Hindlimb muscle (tissue), 1 donor: ENCODE measurements at places on chromosomes 2 and 18.

DNA sequence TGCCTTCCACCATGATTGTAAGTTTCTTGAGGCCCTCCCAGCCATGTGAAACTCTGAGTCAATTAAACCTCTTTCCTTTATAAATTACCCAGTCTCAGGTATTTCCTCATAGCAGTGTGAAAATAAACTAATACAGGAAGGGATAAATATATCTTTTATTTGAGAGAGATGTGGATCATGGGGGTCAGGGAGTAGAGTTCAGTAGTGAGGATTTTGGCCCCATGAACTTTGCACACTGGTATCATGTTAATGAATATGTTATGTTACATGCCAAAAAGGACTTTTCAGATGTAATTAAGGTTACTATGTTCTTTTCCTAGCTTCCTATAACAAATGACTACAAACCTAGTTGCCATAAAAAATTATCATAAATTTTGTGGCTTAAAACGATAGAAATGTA, 1393.7 kb downstream of the DSC3 start:
- no peak for DNase-seq

DNA sequence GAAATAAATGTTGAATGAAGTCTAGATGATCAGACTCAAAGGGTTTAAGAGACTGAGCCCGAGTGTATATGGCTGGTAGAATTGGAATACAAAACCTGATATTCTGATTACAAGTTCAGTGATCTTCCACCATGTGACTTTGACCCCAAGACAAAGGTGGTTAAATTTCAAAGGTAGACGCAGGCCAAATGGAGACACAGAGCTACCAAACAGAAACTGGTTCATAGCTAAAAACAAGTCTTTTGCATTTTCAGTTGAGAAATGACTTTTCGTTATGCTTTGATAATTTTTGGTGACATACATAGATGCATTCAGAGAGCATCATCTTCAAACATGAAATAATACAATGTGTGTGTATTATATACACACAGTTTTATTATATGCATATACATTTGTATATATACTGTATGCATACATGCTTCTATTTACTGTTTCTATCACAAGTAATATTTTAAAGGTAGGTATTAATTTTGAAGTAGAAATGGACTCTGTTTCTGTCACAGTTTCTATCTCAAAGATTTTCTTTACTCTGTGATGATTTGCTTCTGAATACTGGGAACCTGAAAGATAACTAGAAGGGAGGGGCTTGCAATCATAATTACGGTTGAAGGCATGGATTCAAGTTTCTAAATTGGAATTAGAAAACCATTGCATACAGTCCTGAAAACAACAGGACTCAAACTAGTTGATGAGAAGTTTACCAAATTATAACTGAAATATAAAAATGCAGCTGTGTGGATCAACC, 142.3 kb downstream of the ABCA12 start:
- no peak for DNase-seq

GRCh38 chr2:37493425-37493824, 149.0 kb downstream of the QPCT start:
- DNase-seq = no peak

GRCh38 chr2:218882866-218883366, 2.3 kb downstream of the WNT10A start:
- no peak for DNase-seq

GRCh38 chr2:68589963-68590362, 53.4 kb upstream of the PROKR1 start:
- no peak for DNase-seq

DNA sequence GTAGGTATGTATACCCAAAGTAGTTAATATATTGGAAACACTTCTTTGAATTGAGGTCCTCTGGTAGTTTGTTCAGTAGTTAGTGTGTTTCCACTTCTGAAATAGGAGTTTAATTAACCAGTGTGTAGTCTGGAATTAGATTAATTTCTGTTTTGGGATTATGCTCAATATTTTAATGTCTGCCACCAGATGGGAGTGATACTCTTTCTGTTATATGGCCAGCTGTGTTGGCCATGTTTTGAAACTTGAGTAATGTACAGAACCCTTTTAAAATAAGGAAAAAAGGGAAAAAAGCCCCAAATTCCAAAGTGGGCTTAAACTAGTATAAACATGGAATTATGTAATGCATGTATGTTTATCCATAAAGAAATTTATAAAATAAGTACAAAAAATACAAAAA, 147.7 kb downstream of the CTNNA2 start:
- no peak for DNase-seq

DNA sequence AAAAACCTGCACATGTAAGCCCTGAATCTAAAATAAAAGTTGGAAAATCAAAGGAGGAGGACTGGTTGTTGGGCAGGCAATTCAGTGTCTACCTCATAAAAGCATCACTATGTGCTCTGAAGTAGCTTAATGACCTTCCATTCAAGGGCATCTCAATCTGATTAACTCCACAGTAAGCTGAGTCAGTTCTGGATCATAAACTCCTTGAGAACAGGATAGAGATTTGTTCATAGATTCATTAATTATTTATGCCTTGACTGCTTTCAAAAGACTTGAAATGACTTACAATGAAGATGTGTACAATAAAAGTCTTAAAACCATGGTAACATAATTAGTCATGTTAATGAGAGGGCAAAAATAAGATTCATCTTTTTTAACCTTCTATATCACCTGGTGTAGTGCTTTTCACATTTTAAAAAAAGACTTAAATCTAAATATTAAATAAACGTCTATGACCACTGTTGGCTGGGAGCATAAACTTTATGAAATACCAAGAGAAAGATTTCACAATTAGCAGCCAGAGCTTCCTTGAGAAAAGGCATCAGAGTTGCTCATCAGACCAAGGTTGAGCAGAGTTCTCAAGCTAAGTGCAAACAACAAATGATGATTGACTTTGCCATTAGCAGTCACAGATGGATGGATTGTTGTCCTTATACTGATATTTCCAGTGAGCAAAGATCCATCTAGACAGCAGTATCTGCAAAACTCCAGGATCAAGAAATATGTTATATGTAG, 237.3 kb upstream of the THUMPD2 start:
- no peak for DNase-seq

DNA sequence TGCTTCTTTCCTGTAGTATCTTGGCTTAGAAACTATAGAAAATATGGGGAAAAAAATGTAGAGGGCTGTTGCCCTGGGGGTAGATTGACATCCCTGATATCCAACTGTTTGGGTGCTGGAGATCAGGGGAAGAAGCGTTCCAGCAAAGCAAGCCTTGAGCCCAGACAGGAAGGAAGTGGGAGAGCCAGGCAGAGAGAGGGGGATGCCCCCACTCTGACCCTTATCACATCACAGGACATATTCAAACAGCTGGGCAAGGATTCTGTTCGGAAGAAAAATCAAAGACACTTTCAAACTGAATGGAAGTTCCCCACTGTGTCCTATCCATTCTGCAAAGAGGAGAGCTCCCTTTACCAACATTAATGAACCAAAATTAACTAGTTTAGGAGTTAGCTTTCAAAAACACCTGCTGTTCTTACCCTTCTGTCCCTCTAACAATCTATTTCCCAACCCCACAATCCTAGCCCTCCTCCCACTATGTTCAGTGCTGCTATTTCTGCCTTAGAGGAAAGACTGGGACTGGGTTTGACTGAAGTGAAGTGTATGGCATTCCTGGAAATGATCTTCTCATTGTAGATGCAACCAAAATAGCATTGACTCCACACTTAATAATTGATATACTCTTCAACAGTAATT, 16.9 kb upstream of the KCNG3 start:
- DNase-seq = no peak

DNA sequence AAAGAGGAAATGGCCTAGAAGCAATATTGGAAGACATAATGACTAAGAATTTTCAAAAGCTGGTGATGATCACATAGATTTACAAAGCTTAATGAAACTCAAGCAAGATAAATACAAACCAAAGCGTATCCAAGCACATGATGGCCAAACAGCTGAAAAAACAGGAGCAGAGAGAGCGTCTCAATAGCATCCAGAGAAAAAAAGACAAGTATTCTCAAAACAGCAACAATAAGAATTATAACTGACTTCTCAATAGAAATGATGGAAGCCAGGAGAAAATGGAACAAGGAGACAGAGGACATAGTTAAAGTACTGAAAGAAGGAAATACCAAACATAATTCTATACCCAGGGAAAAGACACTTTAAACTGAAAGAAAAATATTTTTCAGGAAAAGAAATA, 437.2 kb upstream of the TNP1 start:
- DNase-seq = no peak

DNA sequence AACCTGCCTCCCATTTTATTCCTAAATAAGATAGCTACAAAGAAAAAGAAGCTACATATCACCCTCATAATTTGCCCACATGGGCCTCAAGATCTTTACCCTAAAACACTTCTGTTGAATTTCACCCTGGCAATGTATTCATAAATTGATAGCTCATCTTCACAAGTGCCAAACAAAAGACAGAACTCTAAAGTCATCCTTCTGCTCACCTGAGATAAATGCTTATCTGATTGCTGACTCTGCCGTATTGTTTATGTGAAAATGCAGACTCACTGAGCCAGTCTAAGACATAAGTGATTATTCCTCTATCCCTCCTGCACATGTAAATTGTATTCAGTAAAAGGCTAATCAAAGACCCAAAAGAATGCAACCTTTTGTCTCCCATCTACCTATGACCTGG, 2.0 kb downstream of the RDH14 start:
- no peak for DNase-seq

DNA sequence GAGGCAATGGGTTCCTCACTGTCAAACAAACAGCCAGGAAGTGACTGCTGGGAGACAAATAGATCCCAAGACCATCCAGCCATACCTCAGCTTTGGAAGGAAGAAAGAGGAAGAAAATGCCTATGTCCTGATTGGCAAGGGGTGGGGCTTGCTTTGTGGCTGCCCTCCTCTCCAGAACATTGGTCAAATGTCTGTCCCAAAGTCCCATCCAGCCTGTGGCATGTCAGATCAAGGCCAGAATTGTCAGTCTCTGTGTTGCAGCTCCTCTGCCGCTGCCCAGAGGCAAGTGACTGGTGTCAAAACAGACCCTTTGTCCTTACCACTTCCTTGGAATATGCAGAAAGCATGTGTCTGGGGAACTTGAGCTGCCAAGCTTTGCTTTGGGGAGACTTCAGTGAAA, 63.0 kb upstream of the SMAD2 start:
- DNase-seq = no peak

GRCh38 chr2:212249451-212249850, 289.2 kb downstream of the ERBB4 start:
- DNase-seq = peak; percentile 6

- DNase-seq = no peak
Measured at GRCh38 chr2:213980883-213981282, 430.0 kb upstream of the VWC2L start.

- no peak for DNase-seq
Measured at GRCh38 chr2:229467783-229468182, 196.7 kb upstream of the PID1 start.

DNA sequence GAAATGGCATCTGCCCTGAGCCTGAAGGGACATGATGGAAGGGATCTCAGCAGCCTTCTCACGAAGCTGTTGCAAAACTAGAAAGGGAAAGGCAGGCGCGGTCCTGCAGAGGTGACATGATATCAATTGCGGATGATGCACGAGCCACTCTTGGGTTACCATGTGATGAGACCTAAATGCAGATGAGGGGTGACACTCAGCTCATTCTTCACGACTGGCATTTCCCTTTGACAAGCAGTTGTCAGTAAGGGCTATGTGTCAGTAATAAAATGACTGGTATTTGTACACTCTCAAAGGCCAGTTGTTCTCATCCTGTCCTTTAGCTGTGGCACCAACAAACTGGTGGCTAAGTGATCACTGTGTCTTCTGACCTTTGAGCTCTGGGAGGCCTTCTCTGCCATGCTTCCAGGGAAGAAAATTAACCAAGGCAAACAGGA, 273.6 kb downstream of the ETAA1 start:
- DNase-seq = no peak

DNA sequence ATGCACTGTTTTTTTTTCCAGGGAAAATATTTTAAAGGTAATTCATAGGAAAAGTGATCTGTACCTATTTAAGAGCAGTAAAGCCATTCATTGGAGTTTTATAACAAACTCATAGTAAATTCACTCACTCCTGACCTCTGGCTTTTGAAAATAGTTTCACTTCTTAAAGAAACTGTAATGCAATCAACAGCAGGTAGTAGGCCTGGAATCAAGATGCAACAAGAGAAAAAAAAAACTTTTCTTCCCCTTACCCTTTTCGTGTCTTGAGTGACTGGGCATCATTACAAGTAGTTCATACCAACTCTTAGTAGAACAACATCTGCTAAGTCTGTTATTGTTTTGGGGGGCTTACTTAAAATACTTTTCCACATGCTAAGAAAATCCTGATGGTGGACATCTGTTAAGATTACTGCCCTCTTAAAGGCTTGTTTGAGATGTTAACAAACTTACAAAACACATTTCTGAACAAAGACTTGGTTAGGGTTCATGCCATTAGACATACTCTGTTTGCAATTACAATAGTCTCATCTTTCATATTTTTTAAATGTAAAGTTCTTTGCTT, 164.1 kb upstream of the FOSL2 start:
- no peak for DNase-seq

- no peak for DNase-seq
Measured at GRCh38 chr2:45889053-45889452, 237.6 kb downstream of the PRKCE start.

- no peak for DNase-seq
Measured at GRCh38 chr18:57969824-57970223, 74.2 kb upstream of the NEDD4L start.

DNA sequence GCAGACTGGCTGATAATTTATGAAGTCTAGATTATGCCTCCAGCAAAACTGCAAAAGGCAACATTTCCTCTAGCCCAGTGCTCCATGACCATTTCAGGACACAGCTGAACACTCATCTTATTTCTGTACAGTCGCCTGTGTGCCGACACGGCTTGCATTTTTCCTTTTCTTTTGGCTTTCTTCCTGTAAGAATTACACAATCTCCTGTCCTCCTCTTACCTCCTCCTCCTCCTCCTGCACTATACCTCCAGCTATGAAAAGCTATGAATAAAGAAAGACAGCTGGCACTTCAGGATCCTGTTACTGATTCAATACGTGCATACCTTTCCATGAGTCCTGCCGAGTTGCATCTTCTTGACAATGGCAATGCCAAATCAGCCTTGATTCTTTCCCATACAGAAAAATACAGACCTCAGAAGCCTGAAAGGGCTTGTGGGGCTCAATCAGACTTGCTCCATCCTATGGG, 32.2 kb upstream of the TRIB2 start:
- DNase-seq = no peak

DNA sequence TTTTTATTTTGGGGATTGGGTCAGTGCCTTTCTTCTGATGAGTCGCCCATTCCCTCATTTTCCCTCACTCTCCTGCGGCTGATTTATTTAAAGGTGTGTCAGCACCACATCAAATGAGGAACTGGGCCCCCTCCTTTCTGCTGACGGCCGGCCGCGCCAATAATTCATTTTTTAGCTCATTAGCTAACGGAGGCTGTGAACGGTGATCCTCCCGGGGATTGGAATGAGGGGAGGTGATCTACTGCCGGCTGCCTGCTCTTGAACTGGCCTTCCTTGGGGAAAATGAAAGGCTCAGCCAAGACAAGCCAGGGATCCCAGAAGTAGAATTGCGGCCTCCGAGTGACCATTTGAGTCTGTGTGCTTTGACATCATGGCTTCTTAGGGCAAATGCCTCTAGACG, 54.2 kb downstream of the GBX2 start:
- DNase-seq = no peak

GRCh38 chr2:71419976-71420375, 33.4 kb upstream of the DYSF start:
- DNase-seq = no peak
